Peyer's patch (tissue), 4 donors: ENCODE measurements at places on chromosomes 1 and 21.
A peak's percentile ranks its signal among the peaks of the same experiment; 100 is the strongest.

- H3K4me3 ChIP-seq, result no peak overlapping the region
- H3K4me1 ChIP-seq, result no peaks in the 10 kb centered on the region
- H3K27ac ChIP-seq, result no peak overlapping the region
- H3K27me3 ChIP-seq, result no peaks in the 10 kb centered on the region
Observed at GRCh38 chr1:115136106-115136505, 46.8 kb upstream of the TSPAN2 start.

DNA sequence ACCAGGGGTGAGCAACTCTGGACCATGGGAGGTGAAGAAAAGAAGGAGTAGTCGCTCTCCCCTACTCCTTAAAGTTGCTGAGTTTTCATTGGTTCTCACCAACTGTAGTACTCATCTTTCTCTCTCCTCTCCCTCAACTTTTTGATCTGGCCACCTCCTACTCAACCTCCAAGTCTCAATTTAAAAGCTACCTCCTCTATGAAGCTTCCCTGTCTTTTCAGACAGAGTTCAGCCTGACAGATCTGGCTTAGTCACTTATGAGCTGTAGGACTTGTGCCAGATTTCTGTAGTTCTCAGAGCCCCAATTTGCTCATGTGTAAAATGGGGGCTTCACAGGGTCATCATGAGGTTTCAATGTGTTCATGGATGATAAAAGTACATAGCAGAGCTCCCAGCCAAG is 34.5 kb upstream of the HTR1D start:
- H3K36me3 ChIP-seq, result no peaks in the 10 kb centered on the region
- no peaks in the 10 kb centered on the region for H3K27me3 ChIP-seq
- no peaks in the 10 kb centered on the region for H3K4me1 ChIP-seq
- no peak overlapping the region for H3K4me3 ChIP-seq

DNA sequence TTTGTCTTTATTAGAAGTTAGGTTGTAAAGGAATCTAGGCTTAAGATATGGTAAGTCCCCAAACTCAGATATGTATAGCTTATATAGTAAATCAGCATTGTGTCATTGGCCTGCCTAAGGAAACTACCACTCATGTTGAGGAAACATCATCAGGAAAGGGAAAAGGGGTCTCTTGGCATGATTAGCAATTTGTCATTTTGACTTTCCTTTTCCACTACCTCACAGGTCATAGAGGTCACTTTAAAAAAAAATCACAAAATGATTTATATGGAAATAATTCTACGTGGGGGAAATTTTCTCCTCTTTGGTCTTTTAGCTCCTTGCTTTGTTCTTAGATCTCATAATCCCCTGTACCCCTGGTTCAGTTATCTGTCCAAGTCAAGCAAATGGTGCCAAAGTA is 213.5 kb downstream of the RPS6KC1 start:
- no peak for DNase-seq
- no peaks in the 10 kb centered on the region for H3K27me3 ChIP-seq
- H3K36me3 ChIP-seq, result no peaks in the 10 kb centered on the region
- H3K4me1 ChIP-seq, result no peaks in the 10 kb centered on the region
- H3K4me3 ChIP-seq, result no peak overlapping the region
- H3K27ac ChIP-seq, result no peak overlapping the region

GRCh38 chr1:204319462-204319861 is 40.3 kb downstream of the PLEKHA6 start:
- no peaks in the 10 kb centered on the region for H3K36me3 ChIP-seq
- no peak for DNase-seq
- H3K4me3 ChIP-seq, result no peak overlapping the region
- H3K27me3 ChIP-seq, result no peaks in the 10 kb centered on the region
- H3K27ac ChIP-seq, result peak overlapping the region; percentile 82
- peaks cover 44% of the 10 kb centered on the region for H3K4me1 ChIP-seq

- no peaks in the 10 kb centered on the region for H3K36me3 ChIP-seq
- no peaks in the 10 kb centered on the region for H3K27me3 ChIP-seq
- H3K4me1 ChIP-seq, result no peaks in the 10 kb centered on the region
- no peak overlapping the region for H3K27ac ChIP-seq
Observed at GRCh38 chr21:45837936-45838335, 143.6 kb upstream of the COL6A1 start.

DNA sequence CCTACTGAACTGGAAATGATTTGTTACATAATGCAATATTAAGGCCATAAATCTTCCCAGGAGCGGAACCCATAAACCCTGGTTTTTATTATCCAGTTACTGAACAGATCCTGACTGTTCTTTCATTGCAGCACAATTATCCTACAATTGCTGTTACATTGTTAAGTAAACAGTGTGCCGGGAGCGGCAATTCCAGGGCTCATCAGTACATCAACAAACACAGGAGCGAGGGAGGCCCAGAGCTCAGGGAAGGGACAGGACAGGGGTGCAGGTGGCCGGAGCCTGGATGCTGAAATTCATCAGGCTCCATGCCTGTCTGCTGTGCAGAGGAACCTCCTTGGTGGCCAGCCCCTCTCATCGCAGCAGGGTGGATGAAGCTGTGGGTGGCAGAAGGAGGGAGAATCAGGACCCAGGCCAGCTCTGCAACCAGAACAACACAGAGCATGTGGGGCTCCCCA is 544.7 kb downstream of the NPHP4 start:
- H3K36me3 ChIP-seq, result no peaks in the 10 kb centered on the region
- no peaks in the 10 kb centered on the region for H3K27me3 ChIP-seq
- no peak overlapping the region for H3K4me3 ChIP-seq
- no peak overlapping the region for H3K27ac ChIP-seq

DNA sequence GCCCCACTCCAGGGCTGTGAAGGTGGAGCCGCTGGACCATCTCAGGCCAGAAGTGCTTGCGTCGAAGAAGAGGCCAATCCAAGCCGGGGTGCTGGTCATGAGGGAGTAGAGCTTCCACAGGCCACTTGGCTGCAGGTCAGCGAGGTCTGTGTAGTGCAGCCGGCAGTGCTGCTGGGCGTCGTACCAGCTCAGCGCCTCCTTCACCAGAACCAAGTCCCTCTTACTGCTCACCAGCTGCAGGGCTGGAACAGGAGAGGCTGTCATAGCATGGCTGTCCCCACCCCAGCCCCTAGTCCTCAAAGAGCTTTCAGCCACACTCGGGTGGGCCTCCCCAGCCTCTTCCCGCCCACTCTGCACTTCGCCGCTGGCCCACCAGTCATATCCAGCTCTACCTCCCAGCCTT is 2.2 kb downstream of the CLEC20A start:
- no peaks in the 10 kb centered on the region for H3K36me3 ChIP-seq
- no peak overlapping the region for H3K4me3 ChIP-seq
- H3K27me3 ChIP-seq, result no peaks in the 10 kb centered on the region

- no peak overlapping the region for H3K4me3 ChIP-seq
- DNase-seq, result no peak
- no peak overlapping the region for H3K27ac ChIP-seq
- no peaks in the 10 kb centered on the region for H3K27me3 ChIP-seq
- H3K36me3 ChIP-seq, result no peaks in the 10 kb centered on the region
- peaks cover 11% of the 10 kb centered on the region for H3K4me1 ChIP-seq
Observed at GRCh38 chr1:3778590-3779264, 6.2 kb downstream of the SMIM1 start.

DNA sequence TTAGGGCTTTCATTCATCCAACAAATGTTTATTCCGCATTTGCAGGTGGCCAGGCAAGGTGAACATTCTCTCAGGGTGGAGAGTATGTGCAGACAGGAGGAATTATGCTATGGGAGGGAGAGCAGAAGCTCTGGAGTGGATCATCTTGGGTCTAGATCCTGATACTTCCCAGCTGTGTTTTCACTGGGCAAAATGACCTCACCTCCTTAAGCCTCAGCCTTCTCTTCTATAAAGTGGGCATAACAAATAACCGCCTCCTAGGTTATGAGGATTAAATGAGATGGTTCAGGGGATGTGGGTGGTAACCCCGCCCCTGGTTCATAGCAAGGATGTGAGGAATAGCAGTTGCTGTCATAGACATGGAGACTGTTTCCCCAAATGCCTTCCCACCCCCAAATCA is 1.7 kb upstream of the TMEM51 start:
- no peak for DNase-seq
- H3K4me3 ChIP-seq, result no peak overlapping the region
- H3K4me1 ChIP-seq, result peaks cover 38% of the 10 kb centered on the region
- H3K36me3 ChIP-seq, result no peaks in the 10 kb centered on the region
- H3K27me3 ChIP-seq, result no peaks in the 10 kb centered on the region

DNA sequence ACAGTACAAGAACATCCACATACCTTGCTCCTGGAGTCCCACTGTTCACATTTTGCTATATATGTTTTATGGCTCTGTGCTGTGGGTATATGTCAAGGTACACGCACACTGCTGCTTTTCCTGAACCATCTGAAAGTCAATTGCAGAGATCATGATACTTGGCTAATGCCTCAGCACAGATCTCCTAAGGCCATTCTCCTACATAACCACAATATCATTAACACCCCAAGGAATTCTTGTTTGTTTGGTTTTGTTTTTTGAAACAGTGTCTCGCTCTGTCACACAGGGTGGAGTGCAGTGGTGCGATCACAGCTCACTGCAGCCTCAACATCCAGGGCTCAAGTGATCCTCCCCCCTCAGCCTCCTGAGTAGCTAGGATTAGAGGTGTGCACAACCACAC is 16.0 kb downstream of the CTNNBIP1 start:
- H3K4me1 ChIP-seq, result peaks cover 11% of the 10 kb centered on the region
- H3K27ac ChIP-seq, result no peak overlapping the region
- H3K27me3 ChIP-seq, result no peaks in the 10 kb centered on the region
- no peaks in the 10 kb centered on the region for H3K36me3 ChIP-seq
- DNase-seq, result no peak

- DNase-seq, result no peak
- no peaks in the 10 kb centered on the region for H3K4me1 ChIP-seq
- H3K27ac ChIP-seq, result no peak overlapping the region
- no peaks in the 10 kb centered on the region for H3K36me3 ChIP-seq
- no peak overlapping the region for H3K4me3 ChIP-seq
Observed at GRCh38 chr1:55331351-55331750, 116.2 kb upstream of the USP24 start.

- H3K4me3 ChIP-seq, result no peak overlapping the region
- no peak for DNase-seq
- no peaks in the 10 kb centered on the region for H3K36me3 ChIP-seq
- H3K4me1 ChIP-seq, result no peaks in the 10 kb centered on the region
Observed at GRCh38 chr1:84773195-84773594, 82.9 kb upstream of the SSX2IP start.

- H3K4me1 ChIP-seq, result no peaks in the 10 kb centered on the region
- H3K4me3 ChIP-seq, result no peak overlapping the region
- H3K27me3 ChIP-seq, result no peaks in the 10 kb centered on the region
- DNase-seq, result no peak
Observed at GRCh38 chr1:24779689-24780464, 34.6 kb downstream of the CLIC4 start.

- no peaks in the 10 kb centered on the region for H3K4me1 ChIP-seq
- DNase-seq, result no peak
- H3K36me3 ChIP-seq, result no peaks in the 10 kb centered on the region
Observed at GRCh38 chr1:209786146-209786545, 1.8 kb upstream of the C1orf74 start.

DNA sequence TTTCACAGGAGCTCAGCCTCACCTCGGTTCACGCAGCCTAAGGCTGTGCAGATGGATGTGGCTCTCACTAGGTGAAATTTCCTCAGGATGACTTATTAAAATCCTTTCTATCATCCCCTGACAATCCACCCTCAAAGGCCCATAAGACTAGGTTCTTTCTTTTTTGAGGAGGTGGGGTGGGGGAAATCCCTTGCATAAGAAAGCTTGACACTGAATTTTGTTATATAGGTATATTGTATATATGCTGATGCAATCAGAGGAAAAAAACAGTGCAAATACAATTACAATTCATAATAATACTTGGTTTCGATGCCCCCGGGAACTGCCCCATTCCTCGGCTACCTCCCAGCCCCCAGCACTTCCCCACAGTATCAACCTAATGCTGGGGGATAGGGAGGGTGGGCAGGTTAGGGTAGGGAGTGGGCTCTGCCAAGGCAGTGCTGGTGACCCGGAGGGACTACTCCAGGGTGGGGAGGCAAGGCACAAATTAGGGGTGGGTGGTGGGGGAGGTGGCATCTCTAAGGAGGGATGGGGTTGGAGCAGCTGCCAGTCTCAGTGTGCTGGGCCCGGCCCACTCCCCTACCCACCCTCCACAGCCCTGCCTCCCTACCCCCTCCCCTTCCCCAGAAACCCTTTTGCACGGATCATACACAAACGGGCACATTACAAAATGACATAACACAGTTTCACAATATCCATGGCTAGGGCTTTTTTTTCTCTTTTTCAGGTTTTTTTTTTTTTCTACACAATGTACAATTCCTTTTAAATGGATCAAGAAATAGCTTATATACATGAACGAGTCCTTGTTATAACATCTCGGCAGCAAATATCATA is 30.9 kb downstream of the SLC27A3 start:
- no peak for DNase-seq
- no peak overlapping the region for H3K4me3 ChIP-seq
- peak overlapping the region; percentile 72 for H3K27ac ChIP-seq
- H3K36me3 ChIP-seq, result no peaks in the 10 kb centered on the region
- no peaks in the 10 kb centered on the region for H3K4me1 ChIP-seq

- no peaks in the 10 kb centered on the region for H3K4me1 ChIP-seq
- H3K36me3 ChIP-seq, result peaks cover 40% of the 10 kb centered on the region
- H3K27me3 ChIP-seq, result no peaks in the 10 kb centered on the region
- peak; percentile 77 for DNase-seq
- H3K27ac ChIP-seq, result peak overlapping the region; percentile 83
Observed at GRCh38 chr1:206583707-206584648, 28.3 kb downstream of the EIF2D start.

DNA sequence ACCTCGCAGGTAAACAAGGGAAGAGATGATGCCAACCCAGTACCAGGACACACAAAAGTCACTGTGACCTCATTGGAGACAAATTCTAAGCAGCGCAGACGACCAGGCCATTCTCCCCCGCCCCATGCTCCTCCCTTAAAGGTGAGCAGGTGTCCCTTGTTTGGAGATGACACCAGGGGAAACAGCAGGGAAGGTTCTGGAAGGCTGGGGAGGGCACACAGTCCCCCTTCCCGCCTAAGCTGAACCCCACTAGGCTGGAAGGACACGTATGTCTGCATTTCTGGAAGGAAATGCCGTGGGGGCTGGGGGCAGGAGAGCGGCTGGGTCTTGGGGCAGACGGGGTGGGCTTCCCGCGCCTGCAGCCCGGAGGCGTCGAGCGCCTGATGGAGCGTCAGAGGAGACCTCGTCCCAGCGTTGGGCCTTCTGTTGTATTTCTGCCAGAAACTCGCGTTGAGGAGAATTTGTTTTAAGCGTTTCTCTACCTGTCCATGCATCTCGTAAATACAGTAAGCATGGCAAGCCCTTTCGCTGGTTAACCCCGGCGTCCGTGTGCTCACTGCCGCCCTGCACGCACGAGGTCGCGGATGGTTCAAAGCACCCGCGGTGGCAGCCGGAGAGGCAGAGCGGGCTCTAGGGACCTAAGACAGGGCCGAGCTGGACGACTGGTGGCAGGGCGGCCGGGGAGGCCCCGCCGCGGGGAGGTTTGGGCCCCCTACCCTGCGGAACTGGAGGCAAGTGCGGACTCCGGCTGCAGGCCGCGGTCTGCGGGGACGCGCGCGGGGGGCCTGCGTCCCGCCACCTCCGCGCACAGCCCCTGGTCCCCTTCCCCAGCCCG is 1.2 kb upstream of the LHX4 start:
- H3K4me3 ChIP-seq, result peak overlapping the region; percentile 37
- no peak overlapping the region for H3K27ac ChIP-seq
- peaks cover 26% of the 10 kb centered on the region for H3K4me1 ChIP-seq
- peaks cover 64% of the 10 kb centered on the region for H3K27me3 ChIP-seq

GRCh38 chr1:228919914-228920313 is 184.6 kb downstream of the RHOU start:
- no peak overlapping the region for H3K4me3 ChIP-seq
- no peaks in the 10 kb centered on the region for H3K27me3 ChIP-seq
- no peak for DNase-seq
- H3K27ac ChIP-seq, result no peak overlapping the region
- H3K36me3 ChIP-seq, result no peaks in the 10 kb centered on the region

- no peak for DNase-seq
- H3K36me3 ChIP-seq, result no peaks in the 10 kb centered on the region
- H3K4me1 ChIP-seq, result no peaks in the 10 kb centered on the region
- H3K27me3 ChIP-seq, result no peaks in the 10 kb centered on the region
Observed at GRCh38 chr1:227416156-227416830, 98.0 kb upstream of the CDC42BPA start.
